ENCODE measurements at places on chromosomes 2 and 18. TPM values are rescaled to one million over a fixed set of nuclear protein-coding genes. Genes with fewer than 3 reads are reported as not detected.

DNA sequence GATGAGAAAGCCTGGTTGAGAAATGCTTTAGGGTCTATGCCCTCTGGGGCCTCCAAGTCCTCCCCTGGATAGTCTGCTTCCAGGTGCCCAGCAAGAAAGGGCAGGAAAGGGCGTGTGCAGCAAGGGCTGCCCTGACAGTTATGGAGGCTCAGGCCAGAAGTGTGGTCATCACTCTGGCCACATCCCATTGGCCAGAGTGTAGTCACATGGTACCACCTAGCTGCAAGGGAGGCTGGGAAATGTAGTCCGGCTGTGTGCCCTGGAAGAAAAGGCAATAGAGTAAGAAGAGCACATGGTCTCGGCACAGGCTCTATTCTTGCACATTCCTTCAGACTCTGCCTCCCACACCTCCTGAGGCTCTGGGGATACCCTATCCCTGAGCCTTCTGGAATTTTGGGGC lies 35.7 kb downstream of the ODC1 start:
- peak; percentile 42 for DNase-seq

The NOL4 gene
- total RNA-seq: not detected

- DNase-seq: no peak
These were observed 15.1 kb upstream of the RTTN start for GRCh38 chr18:70220628-70221027.

GRCh38 chr18:28657961-28658360 lies 481.0 kb upstream of the CDH2 start:
- DNase-seq: peak; percentile 61

GRCh38 chr18:9958861-9959399 lies 45.1 kb downstream of the VAPA start:
- DNase-seq: no peak

DNA sequence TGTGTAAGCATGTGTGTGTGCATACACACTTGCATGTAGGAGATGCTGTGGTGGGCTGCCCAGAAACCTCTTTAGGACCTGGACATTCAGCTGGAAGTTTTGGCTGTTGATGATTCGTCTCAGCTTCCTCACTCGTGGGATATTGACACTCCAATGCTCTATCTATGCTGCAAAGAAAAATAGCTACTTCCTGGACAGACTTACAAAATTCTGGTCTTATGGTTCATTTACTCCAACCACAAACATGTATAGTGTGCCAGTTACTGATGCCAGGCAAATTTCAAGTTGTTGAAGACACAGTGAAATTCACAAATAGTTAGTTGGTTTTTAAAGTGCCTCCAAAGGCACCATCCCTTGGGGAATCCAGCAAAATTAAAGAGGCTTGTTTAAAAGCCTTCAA lies 882.6 kb downstream of the CPS1 start:
- no peak for DNase-seq

- DNase-seq: no peak
These were observed 15.3 kb upstream of the SELENOI start for GRCh38 chr2:26330604-26331003.

DNA sequence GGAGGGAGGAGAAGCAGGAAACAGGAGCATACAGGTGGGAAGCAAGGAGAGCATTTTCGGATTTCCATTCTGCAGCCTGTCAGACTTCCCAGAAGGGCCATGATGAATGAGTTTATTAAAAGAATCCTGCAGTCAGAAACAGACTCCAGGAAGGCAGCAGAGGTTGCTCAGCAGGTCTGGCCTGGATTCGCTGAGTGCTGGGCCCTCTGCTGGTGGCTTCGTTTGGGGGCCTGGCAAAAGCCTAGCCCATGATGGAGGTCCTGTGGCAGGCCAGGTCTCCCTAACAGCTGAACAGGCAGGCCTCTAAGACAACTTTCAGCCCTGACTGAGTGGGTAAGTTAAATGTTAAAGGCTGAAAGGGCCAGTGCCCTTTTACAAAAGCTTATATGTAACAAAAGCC lies 108.2 kb upstream of the CAPN13 start:
- DNase-seq: peak; percentile 19

DNA sequence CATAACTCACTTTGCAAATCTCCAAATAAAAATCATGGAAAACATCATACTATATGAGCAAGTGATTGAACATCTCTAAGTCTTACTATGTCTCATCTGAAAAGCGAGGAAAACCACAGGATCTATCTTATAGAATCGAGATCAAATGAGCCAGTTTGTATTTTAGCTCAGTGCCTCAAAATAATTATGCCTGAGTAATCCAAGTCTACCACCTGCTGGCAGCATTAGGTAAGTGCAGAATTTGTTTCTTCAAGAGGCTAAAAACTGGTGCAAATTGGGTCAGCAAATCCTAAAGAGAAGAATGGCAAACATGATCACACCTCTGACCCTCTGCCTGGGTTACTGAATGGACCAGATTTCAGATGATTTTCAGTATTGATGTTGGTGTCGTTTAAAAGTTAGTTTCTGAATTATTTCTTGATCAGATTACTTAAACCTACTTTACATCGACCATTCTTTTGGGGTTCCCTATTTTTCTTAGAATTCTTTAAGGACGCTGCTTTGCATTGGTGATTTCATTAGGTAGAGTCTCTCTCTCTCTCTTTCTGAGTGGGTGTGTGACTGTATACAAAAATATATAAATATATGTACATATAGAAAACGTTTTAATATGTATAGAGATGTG lies 12.7 kb upstream of the FHOD3 start:
- DNase-seq: peak; percentile 64

DNA sequence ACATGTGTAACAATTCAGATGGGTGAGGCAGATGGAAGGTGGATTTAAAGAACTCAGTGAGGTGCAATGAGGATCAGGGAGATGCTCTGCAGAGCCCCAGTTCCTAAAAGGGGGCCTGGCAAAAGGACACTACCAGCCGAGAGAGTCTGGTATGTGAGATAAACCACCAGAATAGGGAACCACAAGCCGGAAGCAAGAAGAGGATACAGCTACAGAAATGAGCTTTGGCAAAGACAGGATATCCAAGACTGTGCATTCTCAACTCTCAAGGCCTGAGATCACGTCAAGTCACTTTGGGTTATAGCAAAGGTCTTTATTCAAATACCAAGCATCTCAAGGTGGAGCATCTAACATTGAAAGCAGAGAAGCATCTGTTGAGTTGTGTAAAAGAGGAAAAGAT lies 293.5 kb downstream of the ARHGAP15 start:
- DNase-seq: no peak

The TMEM178A gene
- 0.10 TPM for total RNA-seq

The CPLX4 gene
- total RNA-seq: not detected

DNA sequence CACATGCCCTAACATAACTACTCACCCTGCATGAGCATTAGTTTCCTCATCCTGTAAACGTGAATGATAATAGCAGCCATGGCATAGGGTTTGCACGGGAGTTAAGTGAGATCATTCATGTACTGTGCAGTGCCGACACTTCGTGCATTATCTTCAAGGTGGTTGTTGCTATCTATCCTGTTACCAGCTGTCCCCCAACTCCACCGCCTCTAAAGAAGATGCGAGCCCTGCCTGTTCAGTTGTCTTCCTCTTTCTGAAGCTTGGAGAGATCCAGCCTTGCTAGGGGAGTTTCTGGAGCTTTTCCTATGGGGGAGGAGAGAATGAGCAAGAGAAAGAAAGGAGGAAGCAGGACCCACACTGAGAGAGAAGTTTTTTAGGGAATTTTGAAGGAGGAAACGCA lies 34.4 kb downstream of the YPEL5 start:
- DNase-seq: no peak

Measured in RPMI7951 (cell line).